ENCODE measurements at places on chromosomes 7 and 10. TPM values are rescaled to one million over a fixed set of nuclear protein-coding genes. Genes with fewer than 3 reads are reported as not detected.

LRRC17 gene
- total RNA-seq, result 0.38 TPM

PLAC9 gene
- not detected for total RNA-seq

FEZF1 gene
- total RNA-seq, result not detected

DAGLB gene
- 3.6 TPM for total RNA-seq

SYT15B gene
- 0.04 TPM for total RNA-seq

OR2A42 gene
- total RNA-seq, result not detected

FGFR2 gene
- 2.6 TPM for total RNA-seq

OR6B1 gene
- total RNA-seq, result not detected

ARHGEF35 gene
- total RNA-seq, result 0.18 TPM

LRRD1 gene
- total RNA-seq, result not detected

GRCh38 chr10:124131172-124131571 lies 37.8 kb upstream of the CHST15 start:
- DNase-seq, result no peak

- no peak for DNase-seq
These were observed 17.9 kb upstream of the ACBD5 start for GRCh38 chr10:27258492-27258837.

GRCh38 chr7:94741179-94741578 lies 85.2 kb upstream of the SGCE start:
- DNase-seq, result peak; percentile 7

- no peak for DNase-seq
These were observed 94.1 kb upstream of the ARMC3 start for GRCh38 chr10:22833781-22834180.

- DNase-seq, result no peak
These were observed 7.2 kb upstream of the SP8 start for GRCh38 chr7:20793694-20794394.

DNA sequence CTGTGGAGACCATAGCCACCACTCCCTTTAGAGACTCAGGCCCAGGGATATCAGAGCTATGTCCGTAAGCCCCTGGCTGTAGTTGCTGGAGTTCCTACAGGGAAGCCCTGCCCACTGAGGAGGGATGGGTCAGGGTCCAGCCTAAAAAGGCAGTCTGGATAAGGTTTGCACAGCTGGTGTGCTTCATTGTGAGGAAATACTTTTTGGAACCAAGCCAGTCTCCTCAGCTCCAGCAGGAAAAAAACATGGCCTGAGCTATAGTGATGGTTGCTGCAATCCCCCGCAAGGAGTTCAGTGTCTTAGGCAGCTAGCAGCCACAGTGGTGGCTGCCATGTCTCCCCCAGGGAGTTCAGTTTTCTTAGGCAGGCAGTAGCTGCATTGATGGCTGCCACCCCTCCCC lies 52.6 kb upstream of the CYP2C8 start:
- peak; percentile 74 for DNase-seq

GRCh38 chr7:81693080-81693479 lies 76.8 kb downstream of the HGF start:
- no peak for DNase-seq

GRCh38 chr7:12783421-12784095 lies 96.1 kb downstream of the ARL4A start:
- DNase-seq, result no peak
